Right renal pelvis (tissue), 4 donors: ENCODE measurements at places on chromosomes 3 and 15.

DNA sequence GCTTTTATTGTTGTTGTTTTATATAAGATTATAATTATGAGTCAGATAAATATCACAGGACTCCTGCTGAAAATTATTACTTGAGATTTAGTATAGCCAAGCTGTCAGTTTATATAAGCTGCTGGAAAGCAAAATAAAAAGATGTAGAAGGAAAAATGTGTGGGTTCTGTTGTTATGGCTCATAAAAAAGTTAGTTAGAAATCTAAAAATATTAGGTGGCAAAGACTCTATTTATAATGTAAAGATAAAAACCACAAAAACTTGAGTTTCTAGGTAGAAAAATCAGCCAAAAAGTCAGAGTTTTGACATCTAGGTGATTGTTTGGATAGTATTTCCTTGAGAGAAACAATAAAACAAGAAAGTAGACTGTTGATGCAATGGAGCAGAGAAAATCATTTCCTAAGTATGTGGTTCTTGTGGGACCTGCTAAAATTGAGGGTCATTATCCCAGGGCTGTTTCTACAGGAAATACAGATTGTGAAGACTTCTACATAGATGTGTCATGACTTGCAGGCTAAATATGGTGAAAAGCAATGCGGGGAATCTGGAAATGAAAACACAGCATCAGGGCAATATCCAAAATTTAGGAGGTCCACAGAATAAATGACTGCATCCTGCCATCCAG is 1109.6 kb upstream of the CADM2 start:
- no peak for DNase-seq

GRCh38 chr15:45228931-45229330 is 23.1 kb upstream of the SLC28A2 start:
- DNase-seq, result no peak

- no peak for DNase-seq
Measured at GRCh38 chr3:37531066-37531720, 330.5 kb upstream of the CTDSPL start.

DNA sequence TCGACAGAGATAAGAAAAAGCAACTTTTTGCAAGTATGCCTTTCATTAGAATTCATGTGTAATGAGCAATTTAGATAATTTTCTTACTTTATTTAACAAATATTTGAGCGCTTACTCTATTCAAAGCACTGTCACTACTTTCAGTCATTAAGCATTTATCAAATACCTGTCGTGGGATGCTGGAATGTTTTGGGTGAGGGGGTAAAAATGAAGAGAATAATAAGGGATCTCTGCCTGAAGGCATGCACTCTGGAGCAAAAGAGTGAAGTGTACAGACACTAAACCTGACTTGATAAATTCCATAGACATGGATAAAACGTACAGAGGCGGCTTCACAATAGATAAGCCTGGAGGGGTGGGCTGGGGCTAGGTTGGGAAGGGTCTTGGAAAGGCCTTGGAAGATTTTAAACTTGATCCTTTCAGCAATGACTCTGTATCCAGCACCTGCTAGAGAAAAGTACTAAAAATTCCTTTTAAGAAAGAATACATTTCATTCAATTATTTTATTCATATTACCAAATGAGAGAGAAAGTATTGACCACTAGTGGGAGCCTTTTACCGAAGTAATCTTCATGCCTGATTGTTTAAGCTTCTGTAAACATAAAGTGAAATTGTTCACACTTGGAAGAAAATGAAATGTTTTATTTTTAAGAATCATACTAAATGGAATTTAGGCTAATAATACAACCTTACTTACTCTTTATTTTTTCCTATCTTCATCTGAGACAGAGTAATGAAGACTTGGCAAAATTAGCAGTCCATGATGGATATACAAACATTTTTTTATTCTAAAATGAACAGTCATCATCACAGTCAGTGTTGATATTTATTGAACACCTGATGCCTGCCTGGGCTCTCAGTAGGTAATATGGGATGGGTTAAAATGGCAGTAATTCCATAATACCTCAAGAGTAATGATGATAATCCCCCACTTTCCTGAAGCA is 113.2 kb downstream of the PPP2R3A start:
- DNase-seq, result no peak

- DNase-seq, result no peak
Measured at GRCh38 chr3:196192036-196192523, 19.1 kb downstream of the ZDHHC19 start.

DNA sequence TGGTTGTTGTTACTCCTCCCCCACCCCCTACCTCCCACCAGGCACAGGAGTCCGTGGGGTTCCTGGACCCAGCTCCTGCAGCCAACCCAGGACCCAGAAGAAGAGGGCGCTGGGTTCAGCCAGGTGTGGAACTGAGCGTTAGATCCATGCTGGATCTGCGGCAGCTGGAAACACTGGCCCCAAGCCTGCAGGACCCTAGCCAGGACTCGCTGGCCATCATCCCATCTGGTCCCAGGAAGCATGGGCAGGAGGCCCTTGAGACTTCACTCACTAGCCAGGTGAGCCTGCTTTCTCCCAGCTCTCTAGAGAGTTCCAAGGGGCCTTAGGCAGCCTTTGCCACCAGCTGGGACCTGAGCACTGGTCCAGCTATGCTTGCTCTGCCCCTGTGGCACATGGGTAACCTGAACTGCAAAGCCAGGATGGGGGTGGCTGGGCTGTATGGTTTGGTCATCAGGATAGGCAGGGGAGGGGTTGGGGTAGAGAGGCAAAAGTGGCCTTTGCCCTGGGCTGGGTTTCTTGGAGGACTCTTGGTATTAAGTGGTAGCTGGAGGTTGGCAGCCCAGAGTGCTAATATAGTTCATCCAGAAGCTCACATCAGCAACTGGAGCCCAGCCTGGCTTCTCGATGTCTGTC is 7.0 kb upstream of the JMJD7 start:
- DNase-seq, result no peak

- DNase-seq, result no peak
Measured at GRCh38 chr3:128863560-128863959, 15.9 kb upstream of the ACAD9 start.

GRCh38 chr3:97928986-97929385 is 43.2 kb downstream of the RIOX2 start:
- no peak for DNase-seq

DNA sequence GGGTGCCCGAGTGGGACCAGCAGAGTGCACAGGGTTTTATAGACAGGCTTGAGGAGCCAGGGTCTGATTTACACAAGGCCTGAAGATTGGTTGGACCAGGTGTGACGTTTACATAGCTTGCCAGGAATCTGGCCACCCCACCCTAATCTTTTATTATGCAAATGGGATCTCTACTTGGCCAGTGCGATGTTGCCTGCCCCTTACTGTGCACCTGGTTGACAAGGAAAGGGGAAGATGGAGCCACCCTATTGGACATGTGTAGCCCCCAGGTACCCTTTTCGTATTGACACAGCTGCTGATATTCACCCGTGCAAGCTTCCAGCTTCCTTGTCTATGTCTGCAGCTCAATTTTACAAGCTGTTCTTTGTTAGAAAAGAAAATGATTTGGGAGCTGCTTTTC is 132.0 kb downstream of the ARNT2 start:
- no peak for DNase-seq

DNA sequence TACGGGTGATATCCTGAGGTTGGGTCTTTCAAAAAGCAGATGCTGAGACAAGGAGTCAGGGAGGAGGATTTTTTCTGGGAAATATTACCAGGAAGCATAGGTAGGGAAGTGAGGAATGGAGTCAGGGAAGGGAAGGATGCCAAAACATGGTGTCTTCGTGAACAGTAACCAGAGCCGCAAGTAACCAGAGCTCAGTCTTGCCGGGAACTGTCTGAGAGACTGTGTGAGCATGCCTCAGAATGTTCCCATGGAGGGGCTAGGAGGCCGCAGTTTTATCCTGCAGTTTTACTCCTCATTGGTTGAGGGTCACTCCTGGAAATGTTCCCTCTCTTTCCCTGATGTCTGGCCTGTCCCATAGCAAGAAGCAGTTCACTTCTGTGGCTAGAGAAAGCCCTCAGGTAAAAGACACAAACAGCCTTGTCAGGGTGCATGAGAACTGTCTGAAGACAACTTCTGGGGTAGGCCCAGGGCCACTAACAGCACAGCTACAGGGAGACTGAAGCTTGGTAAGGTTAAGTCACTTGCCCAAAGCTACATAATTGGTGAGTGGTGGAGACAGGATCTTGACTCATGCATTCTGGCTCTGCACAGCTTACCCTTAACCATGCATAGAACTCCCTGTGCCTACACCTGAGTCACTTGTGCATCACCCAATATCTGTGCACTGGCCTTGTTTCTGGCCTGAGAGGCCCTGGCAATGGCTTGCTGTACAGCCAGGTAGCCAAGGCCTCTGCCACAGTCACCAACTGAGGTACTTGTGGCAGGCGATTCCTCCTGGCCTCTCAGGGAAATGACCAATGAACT is 76.3 kb upstream of the FRMD4B start:
- no peak for DNase-seq

DNA sequence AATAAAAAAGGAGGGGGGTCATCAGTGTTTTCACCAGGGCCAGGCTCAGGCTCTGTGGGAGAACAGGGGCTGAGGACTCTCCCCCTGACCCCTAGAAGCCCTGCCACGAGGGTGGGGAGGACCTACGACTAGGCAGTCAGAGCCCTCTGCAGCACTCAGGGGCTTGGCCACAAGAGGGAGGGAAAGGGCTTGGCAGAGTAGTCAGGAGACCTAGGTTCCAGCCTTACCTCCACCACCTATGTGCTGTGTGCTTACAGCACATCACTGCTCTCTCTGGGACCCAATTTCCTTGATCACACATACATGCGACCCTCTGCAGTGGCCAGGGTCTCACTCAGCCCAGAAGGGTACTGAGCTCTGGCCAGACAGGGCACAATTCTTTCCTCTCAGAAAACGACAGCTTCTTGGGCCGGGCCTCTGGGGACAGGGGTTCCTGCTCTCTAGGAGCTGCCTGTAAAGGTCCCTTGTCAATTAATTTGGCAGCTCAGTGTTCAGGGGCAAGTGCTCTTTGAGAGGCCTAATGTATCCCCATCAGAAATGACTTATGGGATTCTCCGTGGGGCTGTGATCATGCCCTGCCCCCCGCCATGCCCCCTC is 16.4 kb upstream of the SKIC8 start:
- DNase-seq, result no peak

- no peak for DNase-seq
Measured at GRCh38 chr3:46959161-46959511, 17.4 kb downstream of the CCDC12 start.

- DNase-seq, result no peak
Measured at GRCh38 chr15:44137750-44138149, 57.3 kb downstream of the FRMD5 start.

GRCh38 chr15:37903919-37904625 is 30.4 kb upstream of the TMCO5A start:
- DNase-seq, result no peak

- no peak for DNase-seq
Measured at GRCh38 chr3:31079689-31080088, 185.2 kb upstream of the GADL1 start.

DNA sequence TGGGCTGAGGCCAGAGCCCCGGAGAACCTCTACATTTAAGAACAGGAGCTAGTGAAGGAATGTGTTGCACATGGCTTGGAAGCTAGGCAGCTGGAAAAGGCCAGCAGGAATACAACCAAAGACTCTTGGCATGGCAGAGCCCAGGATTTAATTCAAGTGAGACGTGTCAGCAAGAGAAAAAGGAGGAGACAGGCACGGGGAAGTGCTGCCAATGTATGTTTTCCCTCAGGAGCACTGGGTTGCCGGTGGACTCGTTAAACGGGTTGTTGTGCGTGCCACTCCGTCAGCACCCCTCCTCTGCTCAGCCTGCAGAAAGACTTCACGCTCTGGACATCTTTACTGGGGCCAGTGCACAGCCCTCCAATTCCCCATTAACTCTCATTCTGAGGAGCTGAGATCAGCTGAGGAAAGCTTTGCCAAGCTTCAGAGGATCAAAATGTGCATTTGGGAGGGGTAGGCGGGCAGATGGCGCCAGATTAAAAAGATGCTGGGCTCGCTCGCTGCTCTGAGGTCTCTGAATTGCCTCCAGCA is 103.7 kb downstream of the PDZRN3 start:
- DNase-seq, result no peak

DNA sequence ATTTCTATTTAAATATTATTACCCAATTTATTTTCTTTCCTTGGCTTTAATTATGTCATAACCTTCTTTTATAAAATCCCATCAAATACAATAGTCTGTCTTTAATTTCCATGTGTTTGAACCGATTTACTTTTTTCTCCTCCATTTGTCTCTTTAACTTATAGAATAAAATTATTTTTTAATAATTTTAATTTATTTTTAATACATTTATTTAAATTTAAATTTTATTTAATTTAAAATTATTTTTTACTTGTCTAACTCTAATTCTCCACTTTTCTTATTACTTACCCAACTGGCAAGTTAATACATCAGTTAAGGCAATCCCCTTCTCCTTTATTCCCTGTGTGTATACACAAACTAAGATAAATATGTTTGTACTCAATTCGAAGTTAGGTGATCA is 817.6 kb upstream of the NR2F2 start:
- DNase-seq, result no peak

- DNase-seq, result no peak
Measured at GRCh38 chr15:26298659-26299170, 435.6 kb upstream of the ATP10A start.

DNA sequence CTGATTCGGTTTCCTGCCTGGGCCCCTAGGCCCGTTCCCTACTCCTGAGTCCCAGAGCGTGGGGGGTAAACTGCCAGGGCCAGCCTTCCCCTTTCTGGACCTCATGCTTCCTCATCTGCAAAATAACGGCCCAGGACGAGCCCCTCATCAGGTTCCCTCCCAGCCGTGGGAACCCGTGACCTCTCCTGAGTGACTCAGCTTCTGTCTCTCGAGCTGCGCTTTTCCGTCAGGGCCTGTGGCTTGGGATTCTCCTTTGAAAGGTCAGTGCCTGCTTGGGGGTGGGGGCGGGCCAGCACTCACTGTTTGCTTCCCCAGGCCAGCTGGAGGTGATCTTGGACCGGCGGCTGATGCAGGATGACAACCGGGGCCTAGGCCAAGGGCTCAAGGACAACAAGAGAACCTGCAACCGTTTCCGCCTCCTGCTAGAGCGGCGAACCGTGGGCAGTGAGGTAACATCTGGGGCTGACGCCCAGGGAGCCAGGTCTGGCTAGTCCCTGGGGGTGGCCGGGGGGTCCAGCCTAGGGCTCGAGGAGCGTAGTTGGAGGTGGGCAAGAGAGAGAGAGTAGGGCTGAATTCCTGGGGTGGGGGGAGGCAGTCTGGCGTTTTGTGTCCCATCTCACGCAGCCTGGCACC is 12.8 kb downstream of the MAN2A2 start:
- DNase-seq, result no peak

DNA sequence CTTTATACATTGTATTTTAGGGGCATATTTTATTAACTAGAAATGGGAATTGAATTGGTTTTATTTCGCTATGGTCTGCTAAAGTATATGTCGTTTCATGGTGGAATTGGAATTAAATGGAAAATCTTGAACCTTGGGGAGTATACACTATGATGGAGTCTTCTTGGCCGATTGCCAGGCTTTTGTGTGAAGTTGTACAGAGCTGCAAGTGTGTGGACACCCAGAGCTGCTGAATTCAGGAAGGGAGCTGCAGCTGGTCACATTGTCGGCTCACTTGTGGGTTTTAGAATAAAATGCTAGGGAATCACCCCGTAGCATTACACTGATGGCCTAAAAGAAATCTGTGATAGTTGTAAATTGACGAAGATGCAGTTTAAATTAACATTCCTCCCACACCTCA is 35.1 kb downstream of the USP3 start:
- no peak for DNase-seq

- no peak for DNase-seq
Measured at GRCh38 chr15:58546066-58546591, 114.3 kb downstream of the LIPC start.
